ENCODE measurements at places on chromosomes 4 and X. TPM values are rescaled to one million over a fixed set of nuclear protein-coding genes. Genes with fewer than 3 reads are reported as not detected.

Gene PRKG2
- 0.35 TPM for total RNA-seq

Gene FSTL5
- total RNA-seq: not detected

Gene DCLK2
- 3.5 TPM for total RNA-seq

Gene GPRASP3
- total RNA-seq: 1.3 TPM

Gene FHIP1A
- total RNA-seq: 0.04 TPM

Gene FGD1
- total RNA-seq: not detected

Gene LRPAP1
- total RNA-seq: 60.9 TPM

Gene RP2
- 11.3 TPM for total RNA-seq

Gene NAP1L2
- 0.80 TPM for total RNA-seq

Gene BEX2
- 13.1 TPM for total RNA-seq

Gene RAB39B
- 8.1 TPM for total RNA-seq

Gene C4orf54
- total RNA-seq: not detected

Gene CT83
- total RNA-seq: not detected

Gene UBA6
- 70.4 TPM for total RNA-seq

Gene CYLC1
- total RNA-seq: not detected

Gene THOC2
- 97.8 TPM for total RNA-seq

- no peak for DNase-seq
These were observed 173.7 kb downstream of the PABPC4L start for GRCh38 chr4:134027931-134028330.

- no peak for DNase-seq
These were observed 658.7 kb downstream of the FSTL5 start for GRCh38 chr4:161505141-161505540.

- no peak for DNase-seq
These were observed 660.6 kb upstream of the NR3C2 start for GRCh38 chr4:149102765-149103164.

GRCh38 chr4:7506119-7506518 is 71.4 kb upstream of the PSAPL1 start:
- no peak for DNase-seq

- DNase-seq: no peak
These were observed 158.3 kb upstream of the KIT start for GRCh38 chr4:54499308-54500074.

DNA sequence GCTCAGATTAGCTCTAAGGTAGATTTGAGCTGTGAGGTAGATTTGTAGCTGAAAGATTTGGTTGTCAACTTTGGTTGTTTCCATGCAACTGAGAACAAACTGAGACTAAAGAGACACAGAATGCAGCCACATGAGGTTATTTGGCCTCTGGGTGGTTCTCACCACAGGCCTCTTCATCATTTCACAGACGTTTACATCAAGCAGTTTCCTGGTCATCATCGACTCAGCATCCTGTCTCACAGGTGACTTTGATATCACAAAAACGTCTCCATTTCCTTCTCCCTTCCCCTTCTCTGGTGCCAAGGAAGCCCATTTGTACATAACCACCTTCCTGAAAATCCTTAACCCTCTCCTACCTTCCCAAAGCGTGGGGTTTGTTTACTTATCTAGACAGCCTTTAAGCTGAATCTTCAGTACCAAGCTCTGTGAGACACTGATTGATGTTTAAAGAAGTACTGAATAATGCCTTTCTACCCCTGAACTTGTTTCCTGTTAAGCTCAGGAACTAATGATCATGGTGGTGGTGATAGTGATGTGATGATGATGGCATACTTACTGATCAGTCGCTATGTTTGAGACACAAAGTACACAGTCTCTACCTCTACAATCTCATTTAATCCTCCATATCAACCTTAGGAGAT is 81.9 kb downstream of the FAM114A1 start:
- no peak for DNase-seq

- no peak for DNase-seq
These were observed 30.3 kb upstream of the C4orf50 start for GRCh38 chr4:6048537-6048936.

DNA sequence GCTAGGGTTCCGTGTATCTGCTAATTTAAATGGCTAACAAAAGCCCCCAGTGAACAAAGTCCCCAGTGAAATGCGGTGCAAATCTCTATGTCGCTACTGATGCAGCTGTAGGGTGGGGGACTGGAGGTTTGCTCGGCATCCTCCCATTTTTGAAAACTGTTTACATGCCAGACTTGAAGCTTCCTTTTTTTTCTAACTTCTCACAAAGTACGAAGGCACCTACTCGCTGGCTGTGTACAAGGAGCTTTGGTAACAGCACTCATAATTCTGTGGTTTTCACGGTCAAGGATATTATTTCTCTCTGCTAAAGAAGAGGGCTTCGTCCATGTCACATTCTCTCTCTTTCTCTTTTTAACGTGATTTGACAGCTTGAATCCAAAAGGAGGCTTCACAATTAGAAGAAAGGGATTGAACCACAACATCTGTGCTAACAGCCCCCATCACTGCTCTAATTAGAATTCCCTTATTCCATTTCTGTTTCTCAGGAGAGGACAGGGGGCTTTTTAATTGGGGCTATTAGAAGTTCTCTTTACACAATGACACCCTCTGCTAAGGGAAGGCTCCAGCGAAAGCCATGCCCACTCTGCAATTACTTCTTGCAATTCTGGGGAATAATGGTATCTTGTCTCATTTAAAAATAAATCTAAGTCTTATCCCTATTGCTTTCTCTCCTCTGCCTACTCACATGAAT is 46.7 kb downstream of the TMEM156 start:
- no peak for DNase-seq

GRCh38 chr4:84019626-84020025 is 479.5 kb downstream of the NKX6-1 start:
- DNase-seq: no peak

DNA sequence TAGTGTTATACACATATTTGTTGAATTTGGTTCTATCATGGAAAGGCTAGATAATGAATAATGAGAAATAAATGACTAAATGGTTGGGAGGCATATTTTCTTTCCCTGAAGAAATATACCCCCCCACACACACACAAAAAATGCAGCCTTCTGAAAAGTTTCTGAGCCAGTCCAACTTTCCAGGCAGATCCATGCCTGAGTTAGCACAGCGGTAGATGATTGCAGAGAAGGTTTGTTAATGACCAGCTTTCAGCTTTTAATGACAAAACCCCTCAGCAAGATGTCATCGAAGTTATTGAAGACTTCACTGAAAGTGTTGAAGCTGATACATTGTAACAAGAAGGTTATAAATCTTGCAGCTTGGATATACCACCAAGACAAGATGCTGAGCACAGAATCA is 61.4 kb downstream of the GBA3 start:
- no peak for DNase-seq

DNA sequence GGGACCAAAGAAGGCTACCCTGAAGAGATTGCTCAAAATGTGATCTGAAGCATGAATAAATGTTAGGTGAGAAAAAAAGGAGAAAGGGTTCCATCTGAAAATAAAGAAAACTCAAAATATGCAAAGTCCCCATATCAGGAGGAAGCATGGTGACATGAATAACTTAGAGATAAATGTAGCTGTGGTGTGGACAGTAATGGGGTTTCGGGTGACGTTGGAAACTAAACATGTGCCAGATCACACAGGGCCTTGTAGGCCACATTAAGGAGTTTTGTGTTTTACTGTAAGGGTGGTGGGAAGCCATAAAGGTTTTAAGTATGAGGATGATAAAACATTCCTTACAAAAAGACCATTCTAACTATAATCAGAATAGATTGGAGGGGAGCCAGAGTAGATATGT is 40.3 kb upstream of the ACSL4 start:
- no peak for DNase-seq

DNA sequence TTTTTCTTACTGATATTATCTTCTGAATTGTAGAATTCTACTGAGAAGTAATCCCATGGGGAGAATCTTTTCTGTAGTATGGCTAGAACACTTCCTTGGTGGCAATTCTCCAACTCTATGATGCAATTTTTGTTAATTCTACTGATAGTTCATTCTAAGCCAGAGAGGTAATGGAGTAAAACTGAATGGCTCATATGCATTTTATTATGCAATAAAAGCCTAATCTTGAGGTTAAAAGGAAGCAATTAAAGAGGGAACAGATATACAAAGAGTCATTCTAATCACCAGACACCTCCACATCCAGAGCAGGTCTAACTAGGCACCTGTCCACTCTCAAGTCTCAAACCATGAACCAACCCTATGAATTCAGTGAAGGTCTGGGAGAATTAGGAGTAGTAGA is 9.7 kb downstream of the RAP2C start:
- no peak for DNase-seq

DNA sequence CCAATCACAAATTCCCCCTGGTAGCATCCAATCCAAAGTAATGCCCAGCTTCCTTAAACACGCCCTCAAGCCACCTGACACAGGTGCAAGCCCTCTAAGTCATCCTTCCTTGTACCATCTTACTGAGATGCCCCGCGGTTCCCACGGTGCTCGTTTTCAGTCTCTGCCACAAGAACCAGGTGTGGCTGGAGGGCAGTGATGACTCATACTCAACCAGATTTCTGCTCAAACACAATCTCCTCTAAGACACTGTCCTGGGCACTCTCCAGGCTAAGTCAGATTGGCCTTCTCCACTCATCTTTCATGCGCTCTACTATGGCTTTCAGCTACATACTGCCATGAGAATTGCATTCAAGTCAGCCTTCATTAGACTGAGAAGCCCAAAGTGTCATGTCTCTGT is 3.5 kb downstream of the SH3KBP1 start:
- no peak for DNase-seq

DNA sequence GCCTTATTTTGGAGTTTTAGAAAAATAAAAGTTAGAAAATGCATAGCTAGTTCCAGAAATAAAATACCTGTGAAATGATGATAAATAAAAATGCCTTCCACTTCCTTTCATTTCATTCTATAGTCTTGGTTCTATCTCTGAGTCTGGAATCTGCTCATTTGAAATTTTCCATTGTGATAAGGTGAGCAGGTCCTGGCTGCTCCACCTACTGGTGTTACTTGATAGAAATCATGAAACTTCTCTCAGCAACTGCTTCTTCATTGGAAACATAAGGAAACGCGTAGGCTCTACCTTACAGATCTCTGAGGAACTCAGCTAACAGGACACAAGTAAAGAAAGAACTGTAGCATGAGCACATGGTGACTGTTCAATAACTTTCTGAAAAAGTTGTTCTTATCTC is 141.8 kb downstream of the DCHS2 start:
- no peak for DNase-seq

- DNase-seq: no peak
These were observed 1.5 kb upstream of the MSMO1 start for GRCh38 chr4:165325732-165326512.

GRCh38 chr4:147580396-147580795 is 36.8 kb upstream of the TMEM184C start:
- DNase-seq: no peak

GRCh38 chr4:22676063-22676462 is 16.7 kb upstream of the GBA3 start:
- DNase-seq: no peak

DNA sequence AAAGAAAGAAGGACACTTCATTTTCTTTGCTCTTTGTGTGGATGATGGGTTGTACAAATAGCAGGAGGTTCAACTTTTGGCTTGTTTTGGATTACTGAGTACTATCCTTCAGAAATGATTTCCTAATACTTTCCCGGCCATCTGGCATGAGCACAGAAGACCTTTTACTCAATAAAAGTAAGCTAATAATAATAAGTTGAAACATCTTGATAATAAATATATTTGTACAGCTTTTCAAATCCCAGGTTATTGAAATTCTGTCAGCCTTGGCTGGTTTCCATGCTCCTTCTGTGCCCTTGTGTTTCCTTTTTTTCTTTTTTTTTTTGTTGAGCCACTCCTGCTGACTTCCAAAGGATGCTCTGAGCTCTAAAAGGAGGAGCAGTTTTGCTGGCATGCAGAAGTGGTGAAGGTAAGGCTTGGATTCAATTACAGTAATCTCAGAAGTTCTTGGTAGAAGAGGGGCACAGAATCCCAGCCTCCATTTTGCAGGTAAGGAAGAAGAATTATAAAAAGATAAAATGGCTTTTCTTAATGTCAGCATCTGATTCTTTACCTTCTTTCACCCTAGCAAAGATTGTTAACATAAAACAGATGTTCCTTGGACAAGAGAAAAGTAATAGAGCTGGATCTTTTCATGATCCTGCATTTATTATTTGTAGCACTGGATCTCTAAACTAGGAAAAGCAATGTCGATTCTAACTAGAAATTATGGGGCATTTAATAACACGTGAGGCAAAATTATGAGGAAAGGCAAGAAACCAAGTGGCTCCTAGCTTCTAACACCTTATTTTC is 31.9 kb downstream of the REPS2 start:
- no peak for DNase-seq

- no peak for DNase-seq
These were observed 1692.1 kb downstream of the PCDH19 start for GRCh38 chrX:98717970-98718369.

DNA sequence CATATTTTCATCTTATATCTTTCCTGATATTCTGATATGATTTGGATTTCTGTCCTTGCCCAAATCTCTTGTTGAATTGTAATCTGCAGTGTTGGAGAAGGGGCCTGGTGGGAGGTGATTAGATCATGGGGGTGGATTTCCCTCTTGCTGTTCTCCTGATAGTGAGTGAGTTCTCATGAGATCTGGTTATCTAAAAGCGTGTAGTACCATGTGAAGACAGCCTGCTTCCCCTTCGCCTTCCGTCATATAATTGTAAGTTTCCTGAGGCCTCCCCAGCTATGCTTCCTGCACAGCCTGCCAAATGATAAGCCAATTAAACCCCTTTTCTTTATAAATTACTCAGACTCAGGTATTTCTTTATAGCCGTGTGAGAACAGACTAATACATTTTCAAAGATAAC is 77.2 kb downstream of the ANKRD50 start:
- no peak for DNase-seq

- no peak for DNase-seq
These were observed 929 bp downstream of the MAB21L2 start for GRCh38 chr4:150582873-150583286.

- DNase-seq: no peak
These were observed 51.3 kb downstream of the RNF150 start for GRCh38 chr4:141081921-141082395.

DNA sequence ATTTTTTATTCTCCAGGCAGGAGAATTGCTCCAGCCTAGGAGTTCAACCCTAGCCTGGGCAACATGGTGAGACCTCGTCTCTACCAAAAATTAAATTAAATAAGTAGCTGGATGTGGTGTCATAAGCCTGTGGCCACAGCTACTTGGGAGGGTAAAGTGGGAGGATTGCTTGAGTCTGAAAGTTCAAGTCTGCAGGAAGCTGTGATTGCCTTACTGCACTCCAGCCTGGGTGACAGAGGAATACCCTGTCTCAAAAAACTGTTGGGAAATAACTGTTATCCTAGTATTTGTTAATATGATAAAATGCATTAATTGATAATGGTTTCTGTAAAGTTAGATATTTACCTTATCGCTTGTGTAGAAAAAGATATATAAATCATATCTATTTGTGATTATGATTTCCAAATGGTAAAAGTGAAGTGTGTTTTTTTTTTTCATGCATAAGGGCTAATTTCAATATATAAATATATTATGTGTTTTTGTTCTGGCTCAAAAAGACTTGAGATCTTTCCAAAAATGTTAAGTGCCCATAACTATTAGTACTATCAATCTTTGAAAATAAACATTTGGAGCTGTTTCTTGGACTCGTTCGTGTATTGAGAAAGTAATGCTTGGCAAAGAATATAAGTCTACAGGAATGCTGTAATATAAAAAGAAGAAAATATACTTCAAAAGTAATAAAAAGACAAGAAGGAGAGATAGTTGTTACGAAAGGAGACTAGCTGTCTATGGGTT is 396.6 kb downstream of the ADGRL3 start:
- DNase-seq: no peak

Data from activated B cell treated with CpG ODN at 0.5 μM for 24 hours (primary cell).